SK-N-SH treated with all-trans-retinoic acid at 6 μM for 48 hours (cell line): ENCODE measurements at places on chromosomes 12 and 14.

DNA sequence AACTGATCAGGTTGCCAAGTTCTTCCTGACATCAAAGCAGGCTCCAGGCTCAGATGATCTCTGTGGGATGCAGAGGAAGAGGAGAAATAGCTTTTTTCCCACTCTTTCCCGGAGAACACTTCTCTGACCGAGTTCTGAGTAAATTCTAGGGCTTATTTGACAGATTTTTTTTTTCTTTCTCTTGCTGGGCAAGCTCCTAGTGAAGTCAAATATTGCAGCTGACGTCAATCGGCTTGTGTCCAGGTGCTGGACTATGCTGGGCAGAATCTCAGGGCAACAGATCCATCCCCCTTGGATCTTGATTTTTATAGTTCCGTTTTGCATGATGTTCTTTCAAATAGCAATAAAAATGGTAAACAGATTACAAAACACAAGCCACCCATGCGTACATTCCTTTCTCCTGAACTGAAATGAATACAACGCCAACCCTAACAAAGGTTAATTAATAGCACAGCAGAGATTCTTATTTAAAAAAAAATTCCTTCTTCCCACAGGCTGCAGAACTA lies 182.2 kb downstream of the NOVA1 start:
- no peak for ATAC-seq

DNA sequence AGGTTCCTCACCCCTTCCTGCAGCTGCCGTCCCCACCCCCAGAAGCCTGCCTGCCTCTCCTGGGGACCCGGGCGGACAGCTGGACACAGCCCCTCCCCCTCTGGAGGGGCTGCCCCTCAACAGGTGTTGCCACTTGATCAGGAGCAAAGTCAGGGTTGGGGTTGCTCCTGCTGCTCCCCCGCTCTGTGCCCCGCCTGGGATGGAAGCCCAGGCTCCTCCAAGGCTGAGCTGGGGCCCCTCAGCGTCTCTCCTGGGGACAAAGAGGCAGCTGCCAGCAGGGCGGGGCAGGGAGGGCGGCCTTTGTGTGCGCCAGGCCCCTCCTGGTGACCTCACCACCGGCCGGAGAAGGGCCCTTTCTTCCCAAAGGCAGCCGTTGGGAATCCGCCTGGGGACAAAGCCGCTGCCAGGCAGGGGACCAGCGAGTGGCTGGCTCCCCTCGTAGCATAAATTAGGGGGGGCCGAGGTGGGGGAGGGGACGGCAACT lies 13.7 kb downstream of the TRMT61A start:
- no peak for ATAC-seq

GRCh38 chr14:92692822-92693226 lies 55.6 kb downstream of the LGMN start:
- ATAC-seq: peak; percentile 32

DNA sequence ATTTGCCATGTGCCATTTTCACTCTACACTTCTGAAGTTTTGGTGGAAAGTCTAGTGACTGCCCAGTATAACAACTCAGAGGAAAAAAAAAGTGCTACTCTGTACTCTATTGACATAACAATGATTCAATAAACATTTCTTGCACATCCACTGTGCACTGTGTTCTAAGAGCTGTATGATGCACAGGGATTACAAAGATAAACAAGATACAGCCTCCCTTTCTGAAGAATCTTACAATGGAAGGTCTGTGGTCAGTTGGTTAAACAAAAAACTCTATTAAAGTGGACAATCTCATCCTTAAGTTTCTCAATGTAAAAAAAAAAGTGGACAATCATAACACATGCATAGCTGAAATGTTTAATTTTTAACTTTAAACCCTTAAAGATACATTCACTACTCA lies 105.7 kb upstream of the RASSF8 start:
- no peak for ATAC-seq

GRCh38 chr12:101051151-101051550 lies 158.9 kb downstream of the SLC5A8 start:
- ATAC-seq: no peak

DNA sequence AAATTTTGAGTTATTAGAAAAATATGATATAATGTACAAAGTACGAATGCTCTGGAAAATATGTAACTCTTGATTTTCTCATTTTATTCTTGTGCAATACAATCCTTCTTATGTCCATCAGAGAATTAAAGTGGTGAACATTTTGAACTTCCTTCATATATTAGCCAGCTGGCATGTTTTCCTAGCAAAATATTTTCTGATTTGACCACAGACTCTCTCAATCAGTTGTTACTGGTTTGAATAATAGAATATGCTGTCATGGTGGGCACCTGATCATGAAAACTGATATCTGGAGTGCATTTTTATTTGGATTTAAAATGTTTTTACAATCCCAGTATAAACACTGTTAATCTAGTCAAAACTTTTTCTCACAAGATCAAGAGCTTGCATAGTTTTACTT lies 24.2 kb downstream of the PARPBP start:
- ATAC-seq: no peak

GRCh38 chr14:48967419-48967818 lies 618.8 kb downstream of the RPS29 start:
- no peak for ATAC-seq

GRCh38 chr12:119211884-119212283 lies 33.2 kb downstream of the HSPB8 start:
- no peak for ATAC-seq
